ENCODE measurements at places on chromosomes 2 and 18. TPM values are rescaled to one million over a fixed set of nuclear protein-coding genes. Genes with fewer than 3 reads are reported as not detected.

Gene ALPI
- total RNA-seq = not detected

Gene REEP1
- not detected for total RNA-seq

Gene PKDCC
- not detected for total RNA-seq

Gene SH3RF3
- 0.23 TPM for total RNA-seq

Gene L3MBTL4
- total RNA-seq = 0.20 TPM

Gene CD8A
- total RNA-seq = 4.8 TPM

- no peak overlapping the region for H3K4me3 ChIP-seq
- DNase-seq = no peak
- H3K36me3 ChIP-seq = peaks cover 3% of the 10 kb centered on the region
- peaks cover 16% of the 10 kb centered on the region for H3K4me1 ChIP-seq
- H3K27me3 ChIP-seq = peaks cover 7% of the 10 kb centered on the region
These were observed 108.8 kb upstream of the DLX2 start for GRCh38 chr2:172211512-172211911.

- peaks cover 5% of the 10 kb centered on the region for H3K27me3 ChIP-seq
- H3K4me3 ChIP-seq = no peak overlapping the region
- DNase-seq = no peak
- no peaks in the 10 kb centered on the region for H3K36me3 ChIP-seq
- no peak overlapping the region for H3K27ac ChIP-seq
- no peaks in the 10 kb centered on the region for H3K4me1 ChIP-seq
These were observed 152.5 kb upstream of the APCDD1 start for GRCh38 chr18:10301831-10302483.

DNA sequence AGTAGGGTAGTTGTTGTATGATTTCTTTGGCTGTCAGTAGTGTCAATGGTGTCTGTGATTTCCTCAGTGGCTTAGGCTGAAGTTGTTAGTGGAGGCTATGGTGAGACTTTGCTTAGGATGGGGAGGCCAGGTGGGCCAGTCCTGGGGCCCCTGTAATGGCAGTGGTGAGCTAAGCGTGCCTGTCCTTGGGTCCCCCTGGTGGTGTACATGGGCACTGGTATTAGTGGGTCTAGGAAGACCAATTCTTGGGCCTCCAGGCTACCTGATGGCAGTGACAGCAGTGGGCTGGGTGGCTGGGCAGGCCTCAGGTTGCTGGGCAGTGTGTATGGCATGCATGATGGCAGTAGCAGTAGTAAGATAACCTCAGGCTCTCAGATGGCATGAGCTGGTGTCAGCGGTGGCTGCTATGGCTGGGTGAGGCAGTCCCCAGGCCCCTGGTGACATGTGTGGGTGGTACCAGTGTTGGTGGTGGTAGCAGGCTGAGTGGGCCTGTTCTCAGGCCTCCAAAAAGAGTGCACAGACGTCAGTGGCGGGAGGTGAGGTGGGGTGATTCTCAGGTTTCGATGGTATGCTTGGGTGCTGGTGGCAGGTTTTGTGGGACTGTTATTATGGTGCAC lies 103.2 kb downstream of the KLHL14 start:
- DNase-seq = no peak
- no peak overlapping the region for H3K4me3 ChIP-seq
- H3K27me3 ChIP-seq = no peaks in the 10 kb centered on the region
- H3K27ac ChIP-seq = no peak overlapping the region
- no peaks in the 10 kb centered on the region for H3K4me1 ChIP-seq
- H3K36me3 ChIP-seq = no peaks in the 10 kb centered on the region

DNA sequence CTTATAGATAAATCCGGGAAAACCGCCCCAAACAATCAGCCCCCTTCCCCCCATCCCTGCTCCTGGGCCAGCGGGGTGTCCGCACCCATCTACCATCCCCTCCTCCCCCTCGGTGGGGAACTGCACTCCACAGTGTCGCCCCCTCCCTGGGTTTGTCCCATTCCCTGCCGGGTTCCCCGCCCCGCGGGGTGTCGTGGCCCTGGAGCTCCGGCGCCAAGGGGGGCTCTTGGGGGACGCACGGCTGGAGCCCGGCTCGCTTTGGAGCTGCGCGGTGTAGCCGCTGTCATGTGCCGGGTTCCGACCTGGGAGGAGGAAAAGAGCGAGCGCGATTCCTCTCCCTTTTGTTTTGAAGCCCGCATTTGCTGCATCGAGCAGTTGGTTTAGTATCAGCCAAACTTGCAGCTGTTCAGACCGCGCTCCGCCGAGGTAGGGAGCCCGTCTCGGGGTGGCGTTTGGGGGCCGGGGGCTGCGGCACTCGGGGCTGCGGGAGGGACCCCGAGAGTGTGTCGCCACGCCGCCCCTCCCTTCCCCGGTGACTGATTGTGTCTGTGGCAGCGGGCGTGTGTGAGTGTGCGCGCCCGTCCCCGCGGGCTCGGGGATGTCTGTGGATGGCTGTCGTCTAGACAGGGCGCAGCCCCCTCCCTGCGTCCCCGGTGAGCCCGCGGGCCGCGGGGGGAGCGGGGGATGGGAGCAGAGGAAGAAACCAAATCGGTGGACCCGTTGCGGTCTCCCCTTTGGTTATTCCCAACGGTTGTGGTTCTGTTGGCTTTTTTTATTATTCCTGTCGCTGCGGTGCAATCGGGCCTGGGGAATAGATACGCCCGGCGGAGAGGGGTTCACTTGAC lies 797 bp downstream of the CTIF start:
- peak; percentile 27 for DNase-seq
- H3K27ac ChIP-seq = no peak overlapping the region
- no peaks in the 10 kb centered on the region for H3K36me3 ChIP-seq

GRCh38 chr2:101396316-101396717 lies 9.0 kb upstream of the CREG2 start:
- no peak overlapping the region for H3K27ac ChIP-seq
- H3K4me3 ChIP-seq = no peak overlapping the region
- no peak for DNase-seq
- peaks cover 30% of the 10 kb centered on the region for H3K27me3 ChIP-seq
- peaks cover 13% of the 10 kb centered on the region for H3K4me1 ChIP-seq
- H3K36me3 ChIP-seq = no peaks in the 10 kb centered on the region

DNA sequence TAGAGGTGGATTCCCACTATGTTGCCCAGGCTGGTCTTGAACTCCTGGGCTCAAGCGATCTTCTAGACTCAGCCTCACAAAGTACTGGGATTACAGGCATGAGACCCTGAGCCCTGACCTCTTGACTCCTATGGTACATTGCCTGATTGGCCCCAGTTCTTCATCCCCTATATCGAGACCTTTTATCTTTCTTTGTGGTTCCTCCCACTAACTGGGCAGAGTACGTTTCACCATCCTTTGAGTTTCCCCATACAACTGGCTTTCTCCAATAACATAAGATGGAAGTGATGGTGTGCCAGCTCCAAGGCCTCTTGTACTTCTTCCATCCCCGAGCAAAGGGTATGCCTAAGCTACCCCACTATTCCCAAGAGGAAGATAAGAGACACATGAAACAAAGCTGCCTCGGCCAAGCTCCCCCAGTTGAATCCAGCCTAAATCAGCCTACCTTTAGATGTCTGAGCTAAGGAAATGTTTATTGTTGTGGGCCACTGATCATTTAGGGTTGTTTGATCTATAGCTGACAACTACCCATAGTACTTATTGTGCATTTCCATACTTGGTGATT lies 8.3 kb upstream of the TMEM247 start:
- DNase-seq = no peak
- H3K27ac ChIP-seq = no peak overlapping the region
- H3K4me3 ChIP-seq = no peak overlapping the region
- H3K36me3 ChIP-seq = peaks cover 9% of the 10 kb centered on the region
- H3K4me1 ChIP-seq = peaks cover 2% of the 10 kb centered on the region

DNA sequence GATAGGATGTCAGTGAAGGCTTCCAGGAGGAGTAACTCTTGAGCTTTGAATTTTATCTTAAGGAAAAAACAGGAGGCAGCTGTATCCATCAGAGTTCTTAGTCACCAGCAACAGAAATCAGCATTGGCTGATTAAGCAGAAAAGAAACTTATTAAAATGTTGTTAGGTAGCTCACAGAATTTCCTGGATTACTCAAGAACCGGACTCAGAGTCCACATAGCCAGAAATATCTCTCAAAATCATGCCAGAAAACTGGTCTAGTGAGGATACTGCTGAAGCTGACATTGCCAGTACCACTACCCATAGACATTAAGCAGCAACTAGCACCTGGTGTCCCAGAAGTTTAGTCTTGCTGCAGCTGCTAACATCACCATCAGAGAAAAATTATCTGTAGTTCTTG lies 10.1 kb upstream of the AFTPH start:
- no peak overlapping the region for H3K27ac ChIP-seq
- no peak for DNase-seq
- no peaks in the 10 kb centered on the region for H3K36me3 ChIP-seq
- peaks cover 24% of the 10 kb centered on the region for H3K27me3 ChIP-seq
- H3K4me3 ChIP-seq = no peak overlapping the region

- no peaks in the 10 kb centered on the region for H3K4me1 ChIP-seq
- DNase-seq = no peak
- no peaks in the 10 kb centered on the region for H3K36me3 ChIP-seq
- no peak overlapping the region for H3K4me3 ChIP-seq
- no peak overlapping the region for H3K27ac ChIP-seq
- H3K27me3 ChIP-seq = no peaks in the 10 kb centered on the region
These were observed 165.0 kb upstream of the SMIM21 start for GRCh38 chr18:75592527-75592926.

DNA sequence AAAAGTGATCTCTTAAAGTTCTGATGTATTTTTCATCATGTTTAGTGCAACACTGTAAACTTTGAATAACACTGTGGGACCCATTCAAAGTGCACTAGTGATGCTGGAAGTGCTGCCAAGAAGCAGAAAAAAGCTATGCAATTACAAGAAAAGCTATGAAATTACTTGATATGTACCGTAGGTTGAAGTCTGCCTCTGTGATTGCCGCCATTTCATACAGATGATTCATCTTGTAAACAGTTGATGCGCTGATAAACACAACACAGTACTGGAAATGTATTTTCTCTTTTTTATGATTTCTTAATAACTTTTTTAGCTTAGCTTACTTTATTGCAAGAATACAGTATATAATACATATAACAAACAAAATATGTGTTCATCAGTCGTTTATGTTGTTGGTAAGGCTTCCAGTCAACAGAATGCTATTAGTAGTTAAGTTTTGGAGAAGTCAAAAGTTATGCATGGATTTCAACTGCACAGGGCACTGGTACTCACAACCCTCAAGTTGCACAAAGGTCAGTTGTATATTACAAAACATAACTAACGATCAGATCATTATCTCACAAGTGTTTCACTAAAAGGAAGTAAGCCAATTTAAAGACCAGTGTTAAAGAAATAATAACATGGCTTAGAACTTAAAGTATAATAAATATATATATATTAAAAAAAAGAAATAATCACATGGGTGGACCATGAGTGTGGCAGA lies 82.0 kb downstream of the SGPP2 start:
- H3K4me3 ChIP-seq = no peak overlapping the region
- H3K27ac ChIP-seq = no peak overlapping the region
- H3K36me3 ChIP-seq = no peaks in the 10 kb centered on the region
- no peaks in the 10 kb centered on the region for H3K27me3 ChIP-seq

- H3K36me3 ChIP-seq = no peaks in the 10 kb centered on the region
- DNase-seq = no peak
- no peak overlapping the region for H3K4me3 ChIP-seq
- H3K27ac ChIP-seq = no peak overlapping the region
- peaks cover 9% of the 10 kb centered on the region for H3K4me1 ChIP-seq
These were observed 5.2 kb upstream of the SIGLEC15 start for GRCh38 chr18:45820106-45820745.

DNA sequence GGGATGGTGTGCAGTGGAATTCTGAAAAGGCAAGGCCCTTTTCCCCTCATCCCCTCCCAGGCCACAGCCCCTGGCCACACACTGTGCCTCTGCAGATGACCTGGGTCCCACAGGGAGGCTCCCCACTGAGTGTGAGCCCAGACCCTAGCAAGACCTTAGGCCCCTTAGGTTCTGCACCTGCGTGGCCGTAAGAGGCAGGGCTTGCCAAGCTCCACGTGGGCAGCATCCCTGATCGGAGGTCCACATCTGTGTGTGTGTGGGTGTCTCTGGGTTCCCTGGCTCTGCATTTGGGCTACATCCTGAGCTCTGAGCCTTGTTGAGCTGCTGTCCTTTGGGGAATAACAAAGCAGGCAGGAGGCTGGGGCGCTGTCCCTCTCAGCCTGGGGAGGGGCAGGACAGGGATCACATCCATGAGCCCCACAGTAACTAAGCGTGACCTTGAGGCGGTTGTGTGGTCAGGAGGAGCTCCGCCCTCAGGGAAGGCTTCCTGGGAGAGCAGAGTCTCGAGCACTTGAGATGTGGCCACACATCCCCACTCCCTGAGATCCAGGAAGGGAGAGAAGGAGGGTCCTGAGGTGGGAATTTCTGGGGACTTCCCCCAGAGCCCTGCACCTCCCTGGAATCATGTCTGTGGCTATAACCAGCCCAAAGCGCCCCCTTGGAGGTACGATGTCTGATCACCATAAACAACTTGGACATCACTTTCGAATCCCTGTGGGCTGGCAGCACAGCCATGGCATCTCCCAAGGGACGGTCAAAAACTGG lies 84.8 kb downstream of the STPG4 start:
- H3K36me3 ChIP-seq = peaks cover 24% of the 10 kb centered on the region
- H3K27me3 ChIP-seq = no peaks in the 10 kb centered on the region
- H3K4me1 ChIP-seq = peaks cover 29% of the 10 kb centered on the region
- no peak overlapping the region for H3K27ac ChIP-seq
- H3K4me3 ChIP-seq = no peak overlapping the region

- H3K4me3 ChIP-seq = no peak overlapping the region
- no peak for DNase-seq
- peaks cover 22% of the 10 kb centered on the region for H3K27me3 ChIP-seq
- no peaks in the 10 kb centered on the region for H3K36me3 ChIP-seq
These were observed 10.9 kb upstream of the SLC20A1 start for GRCh38 chr2:112634874-112635157.

- no peaks in the 10 kb centered on the region for H3K27me3 ChIP-seq
- no peaks in the 10 kb centered on the region for H3K4me1 ChIP-seq
These were observed 80.0 kb downstream of the CHN1 start for GRCh38 chr2:174925046-174925784.

- no peaks in the 10 kb centered on the region for H3K36me3 ChIP-seq
- no peaks in the 10 kb centered on the region for H3K4me1 ChIP-seq
- no peak overlapping the region for H3K27ac ChIP-seq
- no peak for DNase-seq
These were observed 11.4 kb downstream of the MROH2A start for GRCh38 chr2:233789554-233789953.

GRCh38 chr2:214130114-214130513 lies 280.7 kb upstream of the VWC2L start:
- no peaks in the 10 kb centered on the region for H3K36me3 ChIP-seq
- H3K27ac ChIP-seq = no peak overlapping the region
- H3K27me3 ChIP-seq = no peaks in the 10 kb centered on the region
- H3K4me3 ChIP-seq = no peak overlapping the region

DNA sequence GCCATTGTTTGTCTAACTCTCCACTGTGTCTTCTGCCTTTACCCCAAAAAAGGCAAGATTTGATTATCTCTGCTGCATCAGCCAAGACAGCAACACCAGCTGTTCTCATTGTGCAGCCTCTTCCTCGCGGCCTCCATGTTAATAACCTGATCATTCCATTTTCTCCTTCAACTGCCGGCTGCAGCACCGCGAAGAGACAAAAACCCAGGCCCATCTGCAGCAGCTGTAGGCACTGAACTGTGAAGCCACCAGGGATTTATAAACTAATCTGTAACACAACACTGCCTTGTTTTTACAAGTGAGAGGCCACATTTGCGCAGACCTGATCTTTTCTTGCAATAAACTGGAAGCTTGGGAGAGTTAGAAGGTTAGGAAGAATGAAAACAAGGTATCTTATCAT lies 147.8 kb downstream of the SATB2 start:
- no peaks in the 10 kb centered on the region for H3K27me3 ChIP-seq
- H3K4me1 ChIP-seq = no peaks in the 10 kb centered on the region
- DNase-seq = no peak

GRCh38 chr18:25604196-25604893 lies 252.4 kb upstream of the ZNF521 start:
- no peak for DNase-seq
- no peaks in the 10 kb centered on the region for H3K36me3 ChIP-seq
- H3K27me3 ChIP-seq = no peaks in the 10 kb centered on the region
- H3K27ac ChIP-seq = no peak overlapping the region
- no peak overlapping the region for H3K4me3 ChIP-seq
- H3K4me1 ChIP-seq = no peaks in the 10 kb centered on the region

All from activated CD4-positive, alpha-beta memory T cell treated with anti-CD3 and anti-CD28 coated beads, Interleukin-2, amount 10 ng/mL, durations not matched to agents 7 days and 5 days (primary cell).